Ovary (tissue), 10 donors: ENCODE measurements at places on chromosomes 6 and 20.

- no peak for DNase-seq
Observed at GRCh38 chr20:40354880-40355279, 334.2 kb downstream of the MAFB start.

- DNase-seq = no peak
Observed at GRCh38 chr20:46252352-46253091, 55.8 kb downstream of the CDH22 start.

DNA sequence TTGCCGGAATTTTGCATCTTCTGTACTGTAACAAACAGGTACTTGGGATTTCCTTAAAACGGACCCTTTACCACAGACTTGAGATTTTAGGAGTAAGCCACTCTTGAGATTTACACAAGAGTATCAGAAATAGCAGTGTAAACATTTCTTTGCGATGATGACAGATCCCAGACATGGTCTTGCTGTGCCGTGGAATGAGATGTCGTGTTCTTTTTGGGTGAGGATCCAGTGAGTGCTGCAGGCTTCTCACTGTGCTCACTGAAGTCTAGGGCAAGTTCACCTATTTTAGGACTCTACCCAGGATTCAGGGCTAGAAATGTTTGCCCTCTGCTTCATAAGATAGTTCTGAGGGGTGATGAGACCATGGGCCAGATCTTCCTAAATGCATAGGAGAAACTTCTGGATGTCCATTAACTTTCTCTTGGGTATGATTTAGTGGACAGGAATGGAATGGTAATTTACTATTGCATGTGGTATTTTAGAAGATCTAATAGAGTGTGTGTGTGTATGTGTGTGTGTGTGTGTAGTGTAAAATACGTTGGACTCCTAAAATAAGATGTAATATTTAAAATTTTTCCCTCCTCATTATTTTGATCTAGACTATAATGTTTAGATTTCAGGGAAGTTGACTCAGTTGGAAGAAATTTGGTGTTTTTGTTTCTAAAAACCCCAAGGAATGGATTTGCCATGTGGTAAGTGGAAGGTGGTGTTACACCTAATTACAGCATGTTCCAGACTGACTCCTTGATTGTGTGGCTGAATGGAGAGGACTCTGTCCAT is 8.5 kb downstream of the LRRC1 start:
- no peak for DNase-seq

GRCh38 chr20:40056171-40056570 is 632.9 kb downstream of the MAFB start:
- no peak for DNase-seq

DNA sequence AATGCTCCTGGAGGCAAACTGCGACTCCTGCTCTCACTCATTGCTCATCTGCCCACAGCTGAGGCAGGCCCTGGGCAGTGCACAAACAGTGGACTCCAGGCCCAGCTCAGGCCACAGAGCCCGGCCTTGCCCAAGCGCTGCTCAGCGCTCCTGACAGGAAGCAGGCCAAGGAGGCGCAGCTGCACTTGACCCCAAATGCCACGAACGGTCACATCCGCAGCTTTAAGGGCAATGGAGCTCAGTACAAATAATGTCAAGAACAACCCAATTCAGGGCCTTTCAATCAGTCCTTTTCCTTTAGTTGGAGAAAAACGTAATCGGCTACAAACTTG is 33.8 kb downstream of the RRBP1 start:
- DNase-seq = no peak

DNA sequence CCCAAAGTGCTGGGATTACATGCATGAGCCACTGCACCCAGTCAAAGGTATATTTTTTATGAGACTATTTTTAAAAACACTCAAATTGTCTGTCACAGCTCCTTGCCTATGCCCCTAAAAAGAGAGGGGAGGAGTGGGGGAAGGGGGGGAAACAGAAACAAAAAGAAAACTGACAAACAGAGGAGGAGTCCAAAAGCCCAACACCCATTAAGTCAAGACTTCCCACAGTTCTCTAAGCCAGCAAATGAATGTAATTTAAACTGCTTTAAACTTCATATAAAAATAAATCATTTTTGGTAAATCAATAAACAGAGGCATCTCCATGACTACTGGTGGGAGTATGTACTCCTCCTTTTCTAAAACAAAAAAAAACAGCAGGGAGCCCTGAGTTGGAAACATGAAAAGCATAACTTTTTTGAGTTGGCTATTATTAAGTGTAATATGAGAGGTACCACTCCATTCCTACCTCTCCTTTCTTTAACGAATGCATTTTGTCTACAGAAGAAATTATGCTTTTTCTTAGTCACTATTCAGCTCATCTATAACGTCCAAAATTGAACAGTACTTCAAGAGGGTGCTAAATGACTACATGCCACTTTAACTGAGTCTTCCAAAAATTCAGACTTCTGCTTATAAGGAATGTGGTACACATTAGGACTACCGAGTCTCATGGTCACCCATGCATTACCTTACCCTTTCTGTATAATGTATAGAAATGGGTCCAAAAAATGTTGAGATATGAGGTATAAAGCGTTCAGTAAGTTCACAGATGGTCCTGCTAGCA is 119.0 kb upstream of the PRSS16 start:
- no peak for DNase-seq

DNA sequence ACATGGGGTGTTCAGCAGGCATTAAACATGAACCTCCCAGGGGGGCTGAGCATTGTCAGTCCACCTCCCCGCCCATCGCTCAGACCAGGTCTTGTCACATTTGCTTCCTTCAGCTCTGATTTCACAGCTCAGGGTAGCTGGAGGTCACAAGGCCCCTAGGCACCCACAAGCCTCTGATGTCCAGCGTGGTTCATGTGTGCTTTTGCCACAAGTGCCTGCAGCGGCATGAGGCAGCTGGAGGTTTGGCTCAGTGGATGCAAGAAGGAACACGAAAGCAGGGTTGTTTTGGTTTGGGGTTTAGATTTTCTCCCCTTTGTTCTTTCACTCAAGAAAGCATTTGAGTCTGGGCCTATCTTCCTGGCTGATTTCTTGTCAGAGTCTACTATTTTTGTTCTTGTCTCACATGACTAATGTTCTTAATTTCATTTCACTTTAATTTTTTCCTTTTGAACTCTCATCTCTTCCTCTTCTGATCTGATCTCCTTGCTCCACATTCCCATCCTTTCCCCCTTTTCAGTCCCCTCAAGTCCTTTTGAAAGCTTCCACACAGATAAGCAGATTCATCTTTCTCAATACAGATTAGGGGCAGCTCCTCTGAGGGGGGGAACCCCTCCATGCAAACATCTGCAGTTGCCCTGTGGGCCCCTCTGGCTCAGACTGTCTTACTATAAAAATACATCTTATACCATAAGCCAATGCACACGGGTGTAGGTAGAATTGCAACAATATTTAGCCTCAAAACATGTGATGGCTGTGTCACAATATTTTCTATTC is 68.1 kb upstream of the CEP85L start:
- DNase-seq = no peak

DNA sequence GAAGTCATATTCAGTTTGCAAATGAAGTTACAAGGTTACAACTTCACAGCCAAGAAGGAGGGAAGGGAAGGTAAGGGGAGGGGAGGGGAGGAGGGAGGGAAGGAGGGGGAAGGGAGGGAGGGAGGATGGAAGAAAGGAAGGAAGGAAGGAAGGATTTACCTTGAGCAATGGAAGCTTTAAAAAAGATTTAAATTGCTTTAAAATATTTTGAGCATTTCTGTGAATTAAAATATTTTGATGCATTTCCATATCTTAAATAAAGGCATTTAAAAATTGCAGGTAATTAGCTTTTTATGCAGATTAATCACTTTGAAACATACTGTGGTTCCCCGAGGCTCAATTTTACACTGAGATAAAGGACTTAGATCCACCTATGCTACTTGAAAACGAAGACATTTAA is 618.0 kb downstream of the TFAP2A start:
- DNase-seq = no peak

GRCh38 chr6:122116119-122116834 is 283.2 kb upstream of the HSF2 start:
- DNase-seq = no peak

GRCh38 chr6:110609101-110609500 is 132.7 kb upstream of the SLC22A16 start:
- no peak for DNase-seq

- DNase-seq = no peak
Observed at GRCh38 chr20:59428441-59429205, 128.2 kb downstream of the EDN3 start.

DNA sequence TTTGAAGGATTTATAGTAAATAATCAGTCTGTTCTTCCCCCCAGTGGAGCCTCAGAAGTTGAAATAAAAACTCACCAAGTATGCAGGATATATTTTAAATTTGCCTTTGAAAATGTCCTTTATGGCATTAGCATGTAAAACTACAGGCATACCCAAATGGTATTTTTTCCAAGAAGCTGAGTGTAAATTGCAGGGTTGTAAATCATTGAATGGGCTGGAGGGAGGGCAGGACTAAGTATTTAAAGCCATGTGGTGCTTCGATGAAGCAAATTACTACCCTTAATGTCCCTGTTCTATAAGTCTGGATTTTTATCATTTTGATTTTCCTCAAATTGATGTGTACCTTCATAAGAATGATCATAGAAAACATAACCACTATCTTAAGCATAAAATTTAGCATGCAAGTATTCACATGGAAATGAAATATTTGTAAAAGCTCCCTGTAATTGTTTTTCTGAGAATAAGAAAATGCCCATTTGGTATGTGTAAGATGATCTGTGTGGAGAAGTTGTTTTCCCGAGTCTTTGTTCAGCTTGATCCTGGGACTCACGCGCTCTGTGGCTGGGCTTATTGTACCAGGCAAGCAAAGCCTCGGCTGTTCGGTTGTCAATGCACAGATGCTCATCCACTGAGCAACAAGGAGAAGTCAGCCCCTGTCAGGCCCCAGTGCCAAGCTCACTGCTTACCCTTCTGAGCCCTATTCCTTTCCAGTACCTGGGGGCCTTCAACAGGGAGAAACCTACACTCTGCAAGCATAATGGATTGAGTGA is 66.7 kb downstream of the CD164 start:
- DNase-seq = no peak
